ENCODE measurements at places on chromosomes 1 and 21. TPM values are rescaled to one million over a fixed set of nuclear protein-coding genes. Genes with fewer than 3 reads are reported as not detected.

DNA sequence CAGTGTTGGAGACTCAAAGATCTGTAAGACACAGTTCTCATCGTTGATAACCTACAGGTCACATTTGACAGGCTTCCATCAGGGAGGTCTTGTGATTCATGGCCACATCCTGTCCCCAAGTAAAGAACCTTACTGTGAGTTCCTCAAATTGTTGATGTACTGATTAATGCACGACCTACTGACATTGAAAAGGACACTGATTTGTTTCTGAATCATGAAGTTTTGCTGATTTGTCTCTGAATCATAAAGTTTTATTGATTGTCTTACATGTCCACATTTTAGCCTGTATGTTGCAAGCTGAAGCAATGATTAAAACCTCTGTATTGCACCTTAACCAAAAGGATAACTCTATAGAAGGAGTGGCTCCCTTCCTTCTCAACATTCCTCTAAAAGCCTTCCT, 476.3 kb upstream of the RUNX1 start:
- DNase-seq, result no peak

- DNase-seq, result no peak
Observed at GRCh38 chr1:215344539-215344938, 222.6 kb upstream of the KCTD3 start.

GRCh38 chr1:53043271-53043670, 18.7 kb upstream of the PODN start:
- DNase-seq, result no peak

DNA sequence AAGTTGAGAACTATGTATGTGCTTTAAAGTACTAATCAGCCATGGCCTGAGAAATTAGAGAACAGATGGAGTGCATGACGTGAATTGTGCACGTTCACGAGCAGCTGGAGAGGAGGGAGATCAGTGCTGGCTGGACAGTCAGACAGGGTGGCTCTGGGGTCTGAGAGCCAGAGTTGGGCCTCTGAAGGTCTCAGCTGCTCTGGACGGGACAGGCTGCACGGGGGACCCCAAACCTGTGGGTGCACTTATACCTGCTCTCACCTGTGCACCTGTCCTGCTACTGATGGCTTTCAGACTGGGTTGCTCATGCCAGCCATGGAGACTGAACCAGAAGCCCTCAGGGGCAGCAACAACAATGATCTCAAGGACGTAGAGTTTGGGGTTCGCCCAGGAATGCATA, 43.5 kb downstream of the UMODL1 start:
- no peak for DNase-seq

LCE1B gene
- total RNA-seq, result not detected

TGFB2 gene
- total RNA-seq, result 2.6 TPM

Measured in testis (tissue), 5 donors.